Fibroblast of pulmonary artery (primary cell): ENCODE measurements at places on chromosomes 3 and 15.

DNA sequence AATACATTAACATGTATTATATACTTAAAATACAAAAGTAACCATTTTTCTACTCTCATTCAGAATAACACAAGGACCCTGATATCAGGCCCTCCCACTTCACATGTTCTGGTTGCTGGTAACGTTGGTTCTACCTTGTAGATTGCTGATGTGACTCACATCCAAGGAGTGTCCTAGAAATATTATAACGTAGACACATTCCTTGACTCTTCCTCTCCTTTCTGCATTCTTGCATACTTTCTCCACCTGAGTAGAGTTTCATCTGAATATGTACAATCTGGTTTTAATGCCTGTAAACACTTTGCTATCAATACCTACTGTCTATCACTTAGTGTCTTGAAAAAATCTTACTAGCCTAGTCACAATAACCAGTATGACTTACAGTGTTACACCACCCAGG, 35.0 kb upstream of the NEDD4 start:
- DNase-seq, result no peak

DNA sequence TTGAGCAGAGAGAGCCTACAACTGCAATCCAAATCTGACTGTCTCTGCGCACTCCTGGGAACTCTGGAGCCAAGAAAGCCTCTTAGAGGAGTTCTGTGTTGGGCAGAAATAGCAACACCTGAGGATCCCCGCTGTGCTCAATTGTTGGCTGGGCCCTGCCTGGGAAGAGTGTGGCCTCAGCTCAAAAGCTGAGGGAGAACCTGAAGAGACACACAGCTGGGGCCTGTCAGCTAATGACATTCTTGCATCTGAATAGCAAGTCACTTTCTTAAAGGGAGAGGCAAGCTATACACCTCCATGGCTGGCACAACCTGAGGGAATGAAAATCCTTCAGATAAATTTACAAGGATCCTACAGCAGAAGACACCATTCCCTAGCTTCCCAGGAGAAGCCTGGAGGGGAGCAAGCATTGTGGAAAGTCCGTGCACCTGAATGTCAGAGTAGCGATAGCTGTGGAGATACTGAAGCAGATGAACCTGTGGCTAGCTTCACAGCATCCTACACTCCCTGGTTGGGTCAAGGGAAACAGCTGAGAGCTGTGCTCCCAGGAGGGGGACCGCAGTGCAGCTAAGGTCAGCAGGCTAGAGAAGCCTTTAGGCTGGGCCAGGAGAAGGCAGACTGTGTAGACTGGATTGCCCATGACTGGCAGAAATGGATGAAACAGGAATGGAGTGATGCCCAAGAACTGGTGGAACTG, 159.9 kb upstream of the PFN2 start:
- no peak for DNase-seq

GRCh38 chr15:99708563-99708962, 24.7 kb downstream of the LYSMD4 start:
- peak; percentile 95 for DNase-seq

- no peak for DNase-seq
Observed at GRCh38 chr3:13782501-13782900, 97.4 kb downstream of the WNT7A start.

- no peak for DNase-seq
Observed at GRCh38 chr3:7146529-7146928, 285.6 kb downstream of the GRM7 start.

DNA sequence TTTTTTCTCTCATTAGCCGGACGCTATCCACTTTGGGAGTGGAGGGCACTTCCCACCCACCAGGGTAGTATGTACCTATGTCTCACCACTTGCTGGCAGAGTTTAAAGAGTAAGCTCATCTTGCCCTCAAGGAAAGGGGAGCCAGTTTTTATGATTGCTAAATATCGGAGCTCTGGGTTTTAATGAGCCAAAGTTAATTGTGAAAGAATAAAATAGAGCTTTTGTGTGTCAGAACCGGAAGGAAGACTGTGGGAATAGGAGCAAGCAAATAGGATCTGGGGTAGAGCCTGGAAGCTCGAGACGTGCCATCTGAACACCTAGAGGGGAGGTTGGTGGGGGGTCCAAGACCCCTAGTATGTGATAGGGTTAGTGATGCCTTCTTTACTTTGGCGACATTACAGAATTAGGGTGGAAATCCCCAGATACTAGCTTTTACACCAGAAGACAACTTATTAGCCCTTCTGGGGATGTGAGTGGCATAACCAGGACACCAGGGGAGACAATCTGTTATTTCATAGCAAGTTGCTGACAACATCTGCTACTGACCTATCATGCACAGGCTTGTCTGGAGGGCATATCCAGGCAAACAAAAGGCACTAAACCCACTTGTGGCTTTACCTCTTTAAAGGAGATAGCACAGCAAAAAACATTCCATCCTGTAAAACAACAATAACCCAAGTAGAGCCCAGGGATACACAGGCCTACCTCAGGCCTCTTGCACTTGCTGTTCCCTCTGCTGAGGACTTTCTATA, 333.8 kb downstream of the ZNF621 start:
- no peak for DNase-seq

- peak; percentile 34 for DNase-seq
Observed at GRCh38 chr3:22089284-22089683, 338.3 kb upstream of the ZNF385D start.

GRCh38 chr3:77786216-77786615, 746.3 kb downstream of the ROBO2 start:
- DNase-seq, result no peak

DNA sequence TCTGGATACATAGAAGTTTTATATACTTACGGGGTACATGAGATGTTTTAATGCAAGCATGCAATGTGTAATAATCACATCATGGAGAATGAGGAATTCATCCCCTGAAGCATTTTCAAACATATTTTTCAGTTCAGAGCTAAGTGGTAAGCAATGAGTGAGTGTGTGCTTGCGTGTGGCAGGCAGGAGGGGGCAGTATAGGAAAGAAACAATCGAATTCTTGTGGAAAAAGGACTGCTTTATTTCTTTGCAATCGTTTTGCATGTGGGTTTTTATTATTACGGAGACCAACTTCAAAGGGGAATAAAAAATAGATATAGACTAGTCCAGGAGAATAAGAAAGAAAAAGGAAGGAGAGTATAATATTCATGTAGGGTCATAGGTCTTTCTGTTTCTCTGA, 271.6 kb downstream of the CHL1 start:
- DNase-seq, result no peak

GRCh38 chr3:171811295-171811912, 1.1 kb upstream of the PLD1 start:
- DNase-seq, result peak; percentile 99

DNA sequence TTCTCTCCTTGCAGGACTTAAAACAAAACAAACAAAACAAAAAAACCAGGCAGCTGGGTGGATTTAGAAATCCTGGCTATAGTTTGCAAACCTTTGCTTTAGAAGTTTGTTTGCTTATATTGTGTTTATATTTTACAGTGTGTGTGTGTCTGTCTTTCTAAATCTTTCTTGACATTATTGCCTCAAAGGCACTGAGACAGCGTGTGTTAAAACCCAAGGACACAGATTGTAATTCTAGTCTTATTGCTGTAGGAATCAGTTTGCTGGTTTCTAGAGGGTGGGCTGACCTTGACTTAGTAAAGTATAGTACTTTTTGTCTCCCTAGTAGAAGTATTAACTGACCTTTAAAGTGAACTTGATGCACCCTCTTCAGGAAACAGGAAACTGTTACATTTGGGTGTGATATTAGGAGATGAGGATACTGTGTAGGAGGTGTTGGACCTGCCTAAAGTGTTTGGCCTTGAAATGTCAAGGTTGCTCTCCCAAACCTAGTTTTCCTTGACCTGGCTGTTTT, 71.0 kb downstream of the TCF12 start:
- DNase-seq, result no peak

DNA sequence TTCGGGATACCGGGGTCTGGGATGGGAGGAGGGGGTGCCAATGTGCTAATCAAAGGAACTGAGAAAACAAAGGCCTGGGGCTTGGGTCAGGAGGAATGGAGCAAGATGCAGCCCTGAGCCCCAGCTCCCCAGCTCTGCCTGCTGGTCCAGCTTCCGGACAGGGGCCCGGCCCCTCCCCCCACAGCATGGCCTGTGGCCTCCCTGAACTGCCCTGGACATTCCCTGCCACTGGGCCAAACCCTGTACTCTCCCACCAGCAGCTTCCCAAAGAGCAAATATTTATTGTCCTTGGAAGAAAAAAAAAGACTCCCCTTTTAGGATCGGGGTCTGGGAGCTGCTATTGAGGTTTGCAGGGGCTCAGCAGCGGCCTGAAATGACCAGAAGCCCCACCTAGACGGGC, 5.7 kb upstream of the MYL3 start:
- DNase-seq, result no peak
